ENCODE measurements at places on chromosomes 3 and 15.

- no peak for DNase-seq
These were observed 75.9 kb downstream of the NCEH1 start for GRCh38 chr3:172634948-172635347.

- no peak for DNase-seq
These were observed 34.7 kb upstream of the PDE8A start for GRCh38 chr15:84946772-84947489.

GRCh38 chr3:72391659-72392058, 456.6 kb downstream of the SHQ1 start:
- DNase-seq: no peak

DNA sequence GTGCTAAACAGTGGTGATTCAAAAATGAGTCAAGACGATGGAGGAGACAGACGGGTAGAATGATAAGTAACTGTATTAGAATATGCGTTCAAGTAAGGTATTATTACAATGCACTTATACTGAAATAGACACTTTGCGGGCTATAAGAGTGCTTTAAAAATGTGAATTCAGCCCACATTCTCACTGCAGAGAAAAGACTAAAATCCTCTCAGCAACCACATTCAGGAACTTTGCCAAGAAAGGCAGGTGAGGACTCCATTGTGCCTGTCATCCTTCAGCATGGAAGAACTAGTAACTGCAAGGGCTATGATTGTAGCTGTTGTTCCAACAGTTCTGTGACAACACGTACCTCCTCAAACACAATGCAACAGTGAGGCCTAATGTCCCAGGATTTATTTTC, 272.0 kb downstream of the RORA start:
- no peak for DNase-seq

- no peak for DNase-seq
These were observed 386.6 kb upstream of the DPH6 start for GRCh38 chr15:35932531-35932930.

DNA sequence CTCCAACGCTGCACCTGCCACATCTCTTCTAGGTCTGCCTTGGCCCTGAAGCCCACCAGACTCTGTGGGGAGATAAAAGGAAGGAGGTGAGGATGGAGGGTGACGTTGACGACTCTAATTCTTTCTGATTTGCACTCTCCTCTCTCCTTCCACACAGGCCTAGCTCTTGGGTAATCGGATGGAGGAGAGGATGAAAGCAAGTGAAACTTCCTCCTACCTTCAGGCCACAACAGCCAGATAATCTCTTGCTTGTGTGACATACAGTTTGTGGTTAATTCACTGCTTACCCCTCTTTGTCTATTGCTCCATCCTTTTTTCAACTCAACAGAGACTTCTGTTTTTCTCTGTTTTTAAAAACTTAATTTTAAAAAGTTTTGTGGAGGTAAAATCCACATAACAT, 208.1 kb downstream of the SV2B start:
- no peak for DNase-seq

DNA sequence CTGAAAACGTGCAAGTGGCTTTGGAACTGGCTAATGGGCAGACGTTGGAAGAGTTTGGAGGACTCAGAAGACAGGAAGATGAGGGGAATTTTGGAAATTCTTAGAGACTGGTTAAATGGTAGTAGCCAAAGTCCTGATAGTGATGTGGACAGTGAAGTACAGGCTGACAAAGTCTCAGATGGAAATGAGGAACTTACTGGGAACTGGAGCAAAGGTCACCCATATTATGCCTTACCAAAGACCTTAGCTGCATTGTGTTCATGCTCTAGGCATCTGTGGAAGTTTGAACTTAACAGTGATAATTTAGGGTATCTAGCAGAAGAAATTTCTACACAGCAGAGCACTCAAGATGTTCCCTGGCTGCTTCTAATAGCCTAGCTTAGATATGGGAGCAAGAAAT, 28.6 kb upstream of the SERPINI2 start:
- DNase-seq: no peak

DNA sequence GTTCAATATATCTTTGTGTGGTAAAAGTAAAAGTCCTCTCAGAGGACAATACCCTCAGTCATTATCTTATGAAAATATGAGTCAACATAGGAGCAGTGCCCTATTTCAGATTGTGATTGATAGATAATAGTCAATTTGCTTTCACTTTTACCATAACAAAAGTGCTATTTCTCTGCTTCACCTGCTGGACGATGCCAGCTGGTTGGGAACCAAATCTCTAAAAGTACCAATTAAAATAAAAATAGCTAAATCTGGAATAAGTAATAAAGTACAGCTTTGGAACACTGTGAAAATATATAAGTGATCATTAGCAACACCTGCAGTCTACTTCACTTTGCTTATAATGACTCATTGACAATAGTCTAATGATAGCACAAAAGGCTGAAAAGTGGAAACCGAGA, 390.3 kb upstream of the AGTR1 start:
- no peak for DNase-seq

GRCh38 chr3:126397610-126398422, 3.1 kb downstream of the CFAP100 start:
- no peak for DNase-seq

- DNase-seq: no peak
These were observed 130.2 kb downstream of the GADL1 start for GRCh38 chr3:30764281-30764680.

GRCh38 chr3:32076566-32076965, 29.9 kb upstream of the GPD1L start:
- no peak for DNase-seq

DNA sequence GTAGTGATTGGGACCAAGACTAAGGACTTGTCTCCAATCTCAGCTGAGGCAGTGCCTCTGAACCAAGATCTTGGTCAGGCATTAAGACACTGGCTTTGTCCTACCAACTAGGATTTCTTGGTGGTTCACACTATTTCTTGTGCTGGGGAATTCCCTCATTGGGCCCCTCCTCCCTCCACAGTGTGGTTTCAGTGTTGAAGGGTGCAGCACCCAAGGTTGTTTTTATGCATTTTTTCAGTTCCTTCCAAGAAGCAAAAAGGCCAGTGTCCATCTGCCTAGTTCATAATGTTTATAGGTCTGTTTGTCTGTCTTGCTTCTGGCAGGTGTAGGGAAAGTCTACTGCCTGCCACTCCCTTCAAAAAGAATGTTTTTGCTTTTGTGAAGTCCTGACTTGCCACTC, 10.6 kb upstream of the ITPKA start:
- no peak for DNase-seq

DNA sequence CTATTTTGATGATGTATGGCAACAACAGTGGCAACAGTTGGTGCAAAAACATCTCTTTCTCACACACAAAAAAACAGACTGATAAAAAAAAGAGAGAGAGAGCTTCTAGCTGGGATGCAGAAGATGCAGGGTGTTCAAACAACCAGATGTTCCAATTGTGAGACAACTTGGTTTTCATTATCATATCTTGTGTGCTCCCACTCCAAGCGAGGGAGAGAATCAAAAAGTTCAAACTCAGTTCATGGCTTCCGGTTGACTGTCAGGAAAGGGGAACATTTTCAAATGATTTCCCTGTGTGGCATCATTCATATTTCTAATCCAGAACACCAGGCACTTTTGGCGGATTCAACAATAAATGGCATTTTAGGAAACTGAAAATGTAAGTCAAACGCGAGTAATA, 72.1 kb downstream of the RSL24D1 start:
- no peak for DNase-seq

- no peak for DNase-seq
These were observed 1.2 kb upstream of the ITIH4 start for GRCh38 chr3:52831500-52832301.

DNA sequence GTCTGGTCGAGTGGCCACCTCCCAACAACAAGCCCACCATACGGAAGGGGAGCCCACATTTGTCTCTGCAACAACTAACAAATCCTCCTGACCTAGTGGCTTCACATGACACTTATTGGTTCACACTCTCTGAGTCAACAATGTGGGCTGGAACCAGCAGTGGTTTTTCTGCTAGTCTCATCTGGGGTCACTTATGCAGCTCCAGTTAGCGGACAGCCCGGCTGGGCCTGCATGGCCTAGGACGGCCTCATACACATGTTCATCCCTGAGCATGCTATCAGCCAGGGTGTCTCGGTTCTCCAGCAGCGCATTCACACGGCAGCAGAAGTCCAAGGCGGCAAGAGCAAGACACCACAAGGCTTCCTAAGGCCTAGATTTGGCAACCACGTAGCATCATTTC, 281.7 kb downstream of the XXYLT1 start:
- no peak for DNase-seq

DNA sequence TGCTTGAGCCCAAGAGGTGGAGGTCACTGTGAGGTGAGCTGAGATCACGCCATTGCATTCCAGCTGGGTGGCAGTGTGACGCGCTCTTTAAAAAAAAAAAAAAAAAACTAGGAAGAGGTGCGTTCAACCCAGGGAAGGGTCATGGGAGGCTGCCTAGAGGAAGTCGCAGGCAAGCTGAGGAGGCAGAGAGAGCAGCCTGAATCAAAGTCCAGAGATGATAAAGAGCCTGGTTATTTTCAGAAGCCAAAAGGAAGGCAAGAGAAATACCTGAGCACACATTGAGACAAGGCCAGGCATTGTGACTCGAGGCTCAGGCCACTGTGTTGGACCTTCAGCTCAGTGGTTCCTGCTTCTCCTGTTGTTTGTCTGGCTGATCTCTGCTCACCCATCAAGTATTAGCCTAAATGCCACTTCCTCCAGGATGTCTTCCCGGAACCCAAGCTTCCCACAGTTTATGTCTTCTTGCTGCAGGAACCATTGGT, 16.1 kb upstream of the GCNT3 start:
- no peak for DNase-seq

GRCh38 chr15:101539930-101540329, 50.4 kb upstream of the PCSK6 start:
- no peak for DNase-seq

GRCh38 chr3:13085081-13085845, 12.0 kb upstream of the IQSEC1 start:
- no peak for DNase-seq

- DNase-seq: no peak
These were observed 11.1 kb downstream of the DCUN1D1 start for GRCh38 chr3:182969277-182969676.

DNA sequence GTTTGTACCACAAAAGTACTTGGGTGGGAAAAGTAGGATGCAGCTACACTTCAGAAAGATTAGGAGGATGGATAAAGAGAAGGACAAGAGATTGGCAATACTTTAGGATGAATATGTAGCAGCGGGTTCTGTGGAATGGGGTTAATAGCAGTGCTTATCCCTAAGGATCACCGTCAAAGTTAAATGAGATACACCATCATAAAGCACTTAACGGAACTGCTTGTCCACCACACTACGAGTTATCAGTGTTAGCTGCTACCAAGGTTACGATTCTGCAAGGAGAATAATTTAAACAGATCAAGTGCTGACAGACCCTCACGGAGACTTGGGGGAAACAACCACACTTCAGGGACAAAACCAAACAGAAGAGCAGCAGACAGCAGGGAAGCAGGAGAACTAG, 963 bp downstream of the SHQ1 start:
- DNase-seq: no peak

- no peak for DNase-seq
These were observed 93.7 kb upstream of the BOC start for GRCh38 chr3:113117511-113118234.

DNA sequence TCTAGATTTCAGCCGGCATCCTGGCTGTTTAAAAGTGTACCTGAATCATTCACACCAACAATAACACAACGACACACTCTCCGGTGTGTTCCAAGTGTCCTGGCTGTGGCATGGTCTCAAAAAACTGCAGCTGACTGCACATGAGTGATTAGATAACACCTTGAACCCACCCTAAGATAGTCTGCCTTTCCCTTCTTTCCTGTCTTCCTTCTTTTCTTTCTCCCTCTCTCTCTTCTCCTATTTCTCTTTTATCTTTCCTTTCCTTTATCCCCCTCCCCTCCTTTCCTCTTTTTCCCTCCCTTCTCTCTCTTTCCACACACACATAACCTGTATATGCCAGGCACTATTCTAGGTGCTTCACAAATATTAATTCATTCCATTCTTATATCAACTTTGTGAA, 1.2 kb upstream of the FAH start:
- DNase-seq: no peak

GRCh38 chr3:145429546-145429945, 731.4 kb downstream of the PLOD2 start:
- no peak for DNase-seq

- no peak for DNase-seq
These were observed 932 bp upstream of the TP53BP1 start for GRCh38 chr15:43493703-43494472.

GRCh38 chr3:55441499-55441898, 45.6 kb downstream of the WNT5A start:
- DNase-seq: no peak

DNA sequence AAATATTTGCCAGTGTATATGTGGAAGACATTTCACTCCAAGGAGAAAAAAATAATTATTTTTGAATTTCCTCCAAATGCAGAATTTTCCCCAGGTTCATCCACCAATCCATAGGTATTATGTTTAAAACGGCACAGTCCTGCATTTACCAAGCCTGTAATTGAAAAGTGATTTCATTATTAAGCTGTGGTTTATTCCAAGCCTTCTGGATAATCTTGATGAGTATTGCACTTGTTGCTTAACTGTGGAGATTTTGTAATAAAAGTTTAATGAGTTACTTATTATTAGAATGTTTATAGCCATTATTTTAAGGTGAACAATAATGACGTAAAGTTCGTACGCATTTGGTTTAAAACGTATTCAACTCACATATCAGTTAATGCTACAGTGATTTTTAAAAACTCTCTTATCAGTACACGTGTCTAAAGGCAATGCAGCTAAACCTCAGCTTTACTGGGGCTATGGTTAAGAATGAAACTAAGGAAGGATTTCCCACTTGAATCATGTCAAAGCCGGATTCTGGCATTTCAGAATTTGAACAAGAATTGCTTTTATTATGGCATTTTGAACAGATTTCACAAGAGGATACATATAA, 283.9 kb downstream of the MECOM start:
- no peak for DNase-seq

DNA sequence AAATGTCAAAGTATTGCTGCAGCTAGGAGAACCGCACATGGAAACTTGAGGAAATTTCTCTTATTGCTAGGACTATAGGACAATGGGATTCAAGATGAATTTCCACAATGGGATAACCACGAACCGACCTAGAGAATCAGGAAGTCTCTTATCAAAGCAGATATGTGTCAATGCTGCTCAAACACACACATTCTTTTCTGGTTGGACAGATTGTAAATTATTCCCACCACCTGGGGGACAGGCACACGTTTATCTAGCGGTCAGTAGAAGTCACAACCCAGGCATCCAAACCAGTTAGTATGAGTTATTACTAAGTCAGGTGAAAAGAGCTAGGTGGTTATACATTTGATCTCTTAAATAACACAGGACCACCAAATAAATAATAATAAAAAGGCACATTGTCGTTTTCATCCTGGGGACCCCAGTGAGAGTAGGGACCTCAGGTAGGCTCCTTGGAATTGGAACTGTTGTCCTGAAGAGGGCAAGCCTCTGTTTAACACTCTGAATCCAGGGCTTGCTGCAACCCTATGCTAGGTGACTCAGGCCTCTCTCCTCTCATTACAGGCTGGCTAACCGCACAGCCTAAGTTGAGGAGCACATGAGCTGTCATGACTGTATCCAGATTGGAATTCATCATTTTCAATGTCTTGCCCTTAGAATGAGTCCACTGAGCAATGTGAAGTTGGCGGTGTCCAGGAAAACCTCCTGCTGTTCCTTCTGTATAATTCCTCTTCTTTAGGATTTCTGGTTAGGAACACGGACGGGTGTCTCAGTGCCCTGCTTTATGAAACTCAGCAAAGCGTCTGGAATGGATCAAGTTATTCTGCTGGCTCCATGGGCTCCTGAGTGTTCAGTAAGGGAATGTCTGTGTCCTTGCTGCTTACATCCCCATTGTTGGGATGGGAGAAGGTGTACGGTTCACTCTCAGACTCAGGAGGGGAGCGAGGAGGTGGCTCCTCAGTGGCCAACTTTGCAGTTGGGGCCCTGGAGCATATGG, 59.0 kb downstream of the CLEC3B start:
- no peak for DNase-seq

All from central memory CD8-positive, alpha-beta T cell (primary cell).